ENCODE measurements at places on chromosomes 7 and 10.

- no peak for DNase-seq
Measured at GRCh38 chr7:104940023-104940710, 73.8 kb upstream of the KMT2E start.

GRCh38 chr7:30694218-30694745 is 12.0 kb upstream of the CRHR2 start:
- no peak for DNase-seq

- DNase-seq: no peak
Measured at GRCh38 chr10:5544216-5544805, 19.6 kb downstream of the CALML3 start.

GRCh38 chr7:20561466-20561865 is 54.0 kb upstream of the ABCB5 start:
- no peak for DNase-seq

- DNase-seq: peak; percentile 45
Measured at GRCh38 chr10:132458586-132459300, 61.7 kb downstream of the PWWP2B start.

DNA sequence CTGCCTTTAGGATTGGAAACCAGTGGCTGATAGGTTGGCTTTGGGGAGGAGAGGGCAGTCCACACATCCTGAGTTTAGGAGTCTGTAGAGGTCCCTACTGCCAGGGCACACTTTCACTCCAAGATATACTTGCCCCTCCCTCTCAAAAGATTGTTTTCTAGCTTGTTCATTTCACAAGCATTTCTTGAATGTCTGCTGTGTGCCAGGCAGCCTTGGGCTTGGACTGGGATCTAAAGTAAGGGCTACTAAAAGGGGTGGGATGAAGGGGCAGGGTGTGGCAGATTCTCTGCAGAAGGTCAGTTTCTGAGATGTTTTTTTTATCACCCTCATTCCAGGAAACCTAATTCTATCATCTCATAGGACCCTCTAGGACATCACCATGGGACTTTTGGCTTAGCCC is 272.4 kb downstream of the SKAP2 start:
- DNase-seq: no peak

GRCh38 chr7:42617806-42618457 is 293.9 kb downstream of the C7orf25 start:
- no peak for DNase-seq

GRCh38 chr10:62075912-62076311 is 174.4 kb downstream of the ARID5B start:
- no peak for DNase-seq

- DNase-seq: no peak
Measured at GRCh38 chr7:54596747-54597146, 54.6 kb downstream of the VSTM2A start.

DNA sequence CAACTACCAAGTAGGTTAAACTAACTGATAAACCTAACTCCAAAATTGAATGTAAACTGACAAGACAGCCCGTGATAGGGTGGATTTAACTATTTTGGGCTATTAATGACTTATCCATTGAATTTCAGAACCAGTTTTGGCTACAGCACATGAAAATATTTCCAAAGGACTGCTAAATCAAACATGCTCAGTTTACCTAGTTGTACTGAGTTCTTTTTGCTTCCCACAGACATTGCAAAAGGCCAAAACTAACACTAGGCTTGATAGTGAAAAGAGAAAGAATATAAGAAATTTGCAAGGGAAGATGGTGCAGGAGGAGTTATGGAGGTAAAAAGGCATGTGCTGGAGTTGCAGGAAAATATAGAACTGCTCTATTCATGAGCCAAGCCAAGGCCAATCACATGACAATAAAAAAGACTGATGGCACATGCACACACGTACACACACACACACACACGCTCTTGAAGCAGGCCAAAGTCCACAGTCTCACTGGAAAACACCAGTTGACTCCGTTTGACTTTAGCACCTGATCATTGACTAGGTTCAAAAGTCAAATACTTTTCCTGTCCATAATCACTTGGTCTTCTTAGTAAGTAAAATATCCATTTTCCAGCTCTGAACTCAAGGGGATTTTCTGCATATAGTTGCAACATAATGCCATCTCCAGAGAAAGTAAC is 76.0 kb upstream of the AGBL3 start:
- DNase-seq: no peak

GRCh38 chr7:27143023-27143949 is at the start of gene HOXA5:
TSS of gene HOXA5 (minus strand) at chr7:27143681. CDS start at chr7:27143607, 74 bp downstream.
- DNase-seq: peak; percentile 86

DNA sequence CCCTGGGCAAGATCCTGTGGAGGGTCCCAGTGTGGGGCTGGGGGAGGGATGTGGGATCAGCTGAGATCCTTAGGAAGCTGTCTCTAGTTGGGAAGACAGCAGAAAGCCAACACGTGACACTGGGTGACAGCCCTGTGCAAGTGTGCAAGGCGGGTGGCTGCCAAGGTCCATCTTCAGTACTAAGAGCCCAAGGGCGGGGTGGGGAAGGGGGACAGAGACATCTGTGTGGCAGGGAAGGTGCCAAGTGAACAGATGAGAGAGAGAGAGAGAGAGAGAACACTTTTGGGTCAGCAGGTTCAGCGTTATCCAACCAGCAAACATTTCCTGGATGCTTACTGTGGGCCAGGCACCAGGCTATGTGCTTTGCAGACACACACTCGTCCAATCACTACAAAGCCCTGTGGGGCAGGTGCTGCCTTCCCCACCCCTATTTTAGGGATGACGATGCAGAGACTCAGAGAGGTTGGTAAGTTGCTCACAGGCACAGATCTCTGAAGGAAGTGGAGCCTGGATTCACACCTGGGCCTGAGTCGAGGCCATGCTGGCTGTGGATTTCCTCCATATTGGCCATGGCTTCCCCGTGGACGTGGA is 135.7 kb downstream of the GRK5 start:
- no peak for DNase-seq

DNA sequence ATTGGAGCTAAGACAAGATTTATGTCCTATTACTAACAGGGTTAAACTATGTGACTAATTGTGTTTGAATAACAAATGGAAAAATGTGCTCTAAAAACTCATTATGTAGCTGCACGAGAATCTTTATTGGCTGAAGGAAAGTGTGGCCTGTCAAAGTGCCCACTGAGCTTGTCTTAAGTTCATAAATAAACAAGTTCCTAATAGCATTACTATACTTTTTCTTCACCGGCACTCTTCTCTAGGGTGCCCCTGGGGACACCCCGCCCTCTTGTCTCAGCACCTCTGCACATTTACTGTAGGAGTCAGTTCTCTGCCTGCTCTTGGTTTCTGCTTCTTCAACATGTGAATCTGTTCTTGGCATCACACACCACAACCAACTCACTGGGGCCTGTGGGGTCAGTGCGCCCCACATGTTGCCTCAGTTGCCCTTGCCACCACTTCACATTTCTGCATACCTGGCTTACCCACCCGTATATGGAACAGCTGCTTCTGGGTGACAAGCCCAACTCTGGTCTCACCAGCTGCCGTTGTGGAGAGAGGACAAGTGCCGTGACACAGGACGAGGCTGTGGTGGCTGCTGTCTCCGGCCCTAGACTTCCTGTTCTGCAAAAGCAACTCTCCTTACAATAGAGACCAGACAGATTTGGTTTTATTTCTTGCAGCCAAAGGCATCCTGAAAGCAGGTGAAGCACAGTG is 96.3 kb upstream of the DDC start:
- DNase-seq: no peak

- no peak for DNase-seq
Measured at GRCh38 chr10:47008769-47009168, 97.5 kb downstream of the PTPN20 start.

DNA sequence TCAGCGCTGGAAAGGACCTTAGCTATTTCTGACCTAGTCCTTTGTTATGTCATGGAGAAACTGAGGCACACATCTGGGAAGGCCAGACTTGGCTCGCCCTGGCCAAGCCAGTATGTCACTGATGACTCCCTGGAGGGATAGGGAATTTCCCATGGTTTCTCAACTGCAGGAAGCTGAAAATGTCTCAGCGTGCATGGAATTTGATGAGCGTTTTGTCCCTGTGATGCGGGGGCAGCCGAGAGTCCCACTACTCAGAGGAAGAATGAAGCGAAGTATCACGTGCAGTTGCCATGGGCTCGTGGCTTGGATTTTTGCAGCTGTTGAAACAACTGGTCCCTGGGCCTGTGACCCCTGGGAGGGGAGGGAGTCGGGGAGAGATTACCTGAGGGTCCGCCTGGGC is 44.8 kb downstream of the CLIP2 start:
- DNase-seq: no peak

DNA sequence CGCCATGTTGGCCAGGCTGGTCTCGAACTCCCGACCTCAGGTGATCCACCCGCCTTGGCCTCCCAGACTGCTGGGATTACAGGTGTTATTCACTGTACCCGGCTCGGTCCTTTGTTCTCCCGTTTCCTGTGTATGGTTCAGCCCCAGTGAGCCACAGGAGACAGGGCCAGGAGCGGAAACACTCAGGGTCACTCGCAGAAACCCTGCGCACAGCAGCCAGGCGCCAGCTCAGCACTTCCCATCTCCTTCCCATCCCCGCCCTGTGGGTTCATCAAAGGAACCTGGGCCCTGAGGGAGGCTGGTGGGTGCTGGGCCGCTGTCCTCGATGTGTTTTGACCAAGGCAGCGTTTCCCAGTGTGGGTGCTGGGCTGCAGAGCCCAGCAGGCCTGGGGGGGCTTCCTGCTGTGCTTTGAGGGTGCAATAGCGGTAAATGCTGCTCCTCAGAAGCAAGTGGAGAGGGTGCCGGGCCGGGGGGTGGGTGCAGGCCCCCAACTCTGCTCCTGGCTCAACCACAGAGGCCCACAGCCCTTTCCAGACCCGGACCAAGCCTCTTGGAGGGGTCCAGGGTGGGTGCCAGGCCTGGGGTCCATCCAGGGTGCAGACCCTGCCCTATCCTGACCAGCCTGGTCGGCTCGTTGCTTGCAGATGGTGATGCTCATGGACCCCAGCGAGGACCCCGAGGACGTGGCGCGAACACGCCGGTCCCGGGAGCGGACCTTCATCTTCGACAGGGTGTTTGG is 15.3 kb upstream of the CHST12 start:
- no peak for DNase-seq

DNA sequence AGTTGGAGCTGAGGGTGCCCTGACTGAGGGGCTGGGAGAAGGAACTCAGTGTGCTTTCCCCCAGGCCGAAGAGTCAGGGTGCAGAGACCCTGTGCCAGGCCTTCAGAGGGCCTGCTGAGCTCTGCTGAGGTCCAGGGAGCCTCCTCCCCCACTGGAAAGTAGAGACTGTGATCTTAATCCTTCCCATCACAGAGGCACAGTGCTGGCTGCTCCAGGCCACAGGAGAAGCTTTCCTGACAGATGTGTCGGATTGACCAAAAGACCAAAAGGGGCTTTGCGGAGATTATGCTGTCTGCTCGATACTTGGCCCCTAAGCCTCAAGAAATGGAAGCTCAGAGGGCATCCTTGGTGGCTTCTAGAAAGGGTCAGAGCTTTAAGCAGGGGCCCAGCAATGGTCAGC is 32.9 kb upstream of the BTRC start:
- no peak for DNase-seq

DNA sequence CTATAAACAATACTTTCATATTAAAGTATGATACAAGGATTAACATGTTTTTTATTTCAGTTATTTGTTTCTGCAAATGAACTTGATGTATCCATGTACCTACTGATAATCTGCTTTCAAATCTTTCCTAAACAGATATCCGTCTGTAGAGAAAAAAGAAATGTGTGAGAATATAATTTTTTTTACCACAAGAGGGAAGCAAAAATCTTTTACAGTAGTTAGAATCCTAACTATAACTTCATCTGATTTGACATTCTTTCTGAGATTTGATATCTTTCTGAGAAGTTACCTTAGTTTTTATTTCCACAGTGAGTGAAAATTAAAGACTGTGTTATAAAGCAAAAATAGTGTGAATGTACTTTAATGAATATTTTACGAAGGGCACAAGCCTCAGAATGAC is 203.9 kb upstream of the PCLO start:
- peak; percentile 45 for DNase-seq

DNA sequence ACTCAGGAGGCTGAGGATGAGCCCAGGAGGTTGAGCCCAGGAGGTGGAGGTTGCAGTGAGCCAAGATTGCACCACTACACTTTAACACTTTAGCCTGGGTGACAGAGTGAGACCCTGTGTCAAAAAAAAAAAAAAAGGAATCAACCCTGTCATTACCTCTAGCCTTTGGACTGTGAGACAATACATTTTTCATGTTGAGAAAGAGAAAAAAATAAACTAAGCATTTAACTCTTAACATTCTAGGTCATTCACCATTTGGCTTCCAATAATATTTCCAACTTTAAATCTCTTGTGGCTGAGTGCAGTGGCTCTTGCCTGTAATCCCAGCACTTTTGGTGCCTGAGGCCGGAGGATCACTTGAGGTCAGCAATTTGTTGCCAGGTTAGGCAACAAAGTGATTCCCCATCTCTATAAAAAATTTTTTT is 41.9 kb upstream of the TPST1 start:
- no peak for DNase-seq

DNA sequence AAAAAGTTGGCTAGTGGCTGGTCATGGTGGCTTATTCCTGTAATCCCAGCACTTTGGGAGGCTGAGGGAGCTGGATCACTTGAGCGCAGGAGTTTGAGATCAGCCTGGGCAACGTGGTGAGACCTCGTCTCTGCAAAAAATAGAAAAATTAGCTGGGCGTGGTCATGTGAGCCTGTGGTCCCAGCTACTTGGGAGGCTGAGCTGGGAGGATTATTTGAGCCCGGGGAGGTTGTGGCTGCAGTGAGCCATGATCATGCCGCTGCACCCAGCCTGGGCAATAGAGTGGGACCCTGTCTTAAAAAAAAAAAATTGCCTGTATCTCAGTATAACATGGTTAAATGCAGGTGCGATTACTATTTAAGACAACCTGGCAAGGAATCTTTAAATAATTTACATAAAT is 61.0 kb downstream of the ADD3 start:
- DNase-seq: no peak

GRCh38 chr10:70528741-70529362 is 50.3 kb downstream of the PALD1 start:
- DNase-seq: peak; percentile 45

GRCh38 chr10:132434405-132435005 is 37.5 kb downstream of the PWWP2B start:
- peak; percentile 48 for DNase-seq

- no peak for DNase-seq
Measured at GRCh38 chr7:157573244-157573643, 236.4 kb downstream of the DNAJB6 start.

GRCh38 chr10:116634126-116634975 is 13.6 kb downstream of the PNLIPRP2 start:
- DNase-seq: no peak

- DNase-seq: no peak
Measured at GRCh38 chr7:151925446-151926335, 30.6 kb upstream of the GALNTL5 start.

GRCh38 chr10:129790715-129791446 is 173.2 kb downstream of the EBF3 start:
- no peak for DNase-seq

GRCh38 chr7:2023877-2024566 is 208.7 kb downstream of the MAD1L1 start:
- DNase-seq: peak; percentile 5

DNA sequence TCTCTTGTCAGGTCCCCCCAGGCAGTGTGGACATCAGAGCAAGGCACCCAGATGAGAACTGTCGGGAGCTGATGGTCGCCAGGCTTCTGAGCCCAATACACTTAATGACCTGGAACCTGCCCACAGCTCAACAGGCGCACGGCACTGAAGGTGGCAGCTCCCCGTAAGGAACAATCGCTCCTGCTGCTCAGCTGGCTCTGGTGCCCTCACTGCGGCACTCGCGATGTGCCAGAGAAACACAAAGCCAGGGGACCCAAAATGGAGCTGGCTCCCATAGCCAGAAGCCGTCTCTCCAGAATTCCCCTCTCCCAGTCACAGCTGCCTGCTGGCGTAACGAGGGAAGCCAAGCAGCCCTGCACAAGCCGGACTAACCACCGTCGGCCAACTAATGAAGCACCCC is 6.3 kb downstream of the CALN1 start:
- DNase-seq: no peak

- no peak for DNase-seq
Measured at GRCh38 chr7:99806839-99807478, 20.9 kb upstream of the CYP3A43 start.

Measured in HT-29 (cell line).